ENCODE measurements at places on chromosomes 2 and 18. TPM values are rescaled to one million over a fixed set of nuclear protein-coding genes. Genes with fewer than 3 reads are reported as not detected.

DNA sequence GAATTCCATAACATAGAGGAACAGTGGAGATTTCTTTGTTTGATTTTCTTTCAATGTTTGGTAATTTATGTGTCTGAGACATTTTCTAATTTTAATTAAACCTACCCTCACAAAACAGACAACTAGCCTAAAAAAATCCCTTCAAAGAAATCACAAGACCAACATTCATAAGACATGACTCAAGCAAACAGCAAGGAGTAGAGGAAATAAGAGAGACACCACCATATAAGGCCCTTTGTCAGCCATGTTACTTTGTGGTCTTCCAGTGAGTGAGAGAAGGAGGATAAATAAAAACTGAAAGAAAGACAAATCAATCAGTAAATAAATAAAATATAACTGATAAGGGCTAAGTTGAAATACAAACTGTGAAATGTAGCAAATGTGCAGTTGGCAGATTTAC, 830.8 kb upstream of the SLC39A10 start:
- H3K4me1 ChIP-seq = no peaks in the 10 kb centered on the region
- H3K27me3 ChIP-seq = no peaks in the 10 kb centered on the region
- no peak overlapping the region for H3K4me3 ChIP-seq
- DNase-seq = no peak
- no peak overlapping the region for H3K27ac ChIP-seq
- no peaks in the 10 kb centered on the region for H3K36me3 ChIP-seq

- H3K27me3 ChIP-seq = no peaks in the 10 kb centered on the region
- no peak for DNase-seq
- H3K36me3 ChIP-seq = no peaks in the 10 kb centered on the region
- no peak overlapping the region for H3K27ac ChIP-seq
Measured at GRCh38 chr18:58288921-58289797, 245.1 kb downstream of the NEDD4L start.

DNA sequence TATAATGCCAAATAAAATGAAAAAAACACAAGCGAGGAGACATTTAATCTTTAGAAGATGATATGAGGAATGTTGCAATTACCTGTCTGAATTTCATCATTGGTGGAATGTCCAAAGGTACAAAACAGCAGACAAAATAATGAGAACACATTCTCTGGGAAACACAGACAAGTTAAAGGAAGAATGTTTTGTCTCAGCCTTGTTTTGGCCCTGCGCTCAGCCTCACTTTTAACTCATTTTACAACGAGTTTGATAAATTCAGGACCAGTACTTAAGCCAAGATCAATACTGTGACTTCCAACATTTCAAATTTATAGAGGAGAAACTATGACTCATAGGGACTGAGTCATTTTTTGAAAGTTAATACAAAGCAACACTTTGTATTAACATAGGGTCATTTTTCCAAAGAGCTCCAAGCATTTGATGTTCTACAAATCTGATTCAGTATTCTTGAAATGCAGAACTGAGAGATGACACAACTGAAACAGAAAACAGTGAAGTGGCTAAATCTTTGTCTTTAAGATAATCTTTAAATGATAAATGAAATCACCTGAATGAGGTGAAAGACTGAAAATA, 833.2 kb upstream of the CHAC2 start:
- no peaks in the 10 kb centered on the region for H3K27me3 ChIP-seq
- H3K27ac ChIP-seq = no peak overlapping the region
- DNase-seq = no peak

DNA sequence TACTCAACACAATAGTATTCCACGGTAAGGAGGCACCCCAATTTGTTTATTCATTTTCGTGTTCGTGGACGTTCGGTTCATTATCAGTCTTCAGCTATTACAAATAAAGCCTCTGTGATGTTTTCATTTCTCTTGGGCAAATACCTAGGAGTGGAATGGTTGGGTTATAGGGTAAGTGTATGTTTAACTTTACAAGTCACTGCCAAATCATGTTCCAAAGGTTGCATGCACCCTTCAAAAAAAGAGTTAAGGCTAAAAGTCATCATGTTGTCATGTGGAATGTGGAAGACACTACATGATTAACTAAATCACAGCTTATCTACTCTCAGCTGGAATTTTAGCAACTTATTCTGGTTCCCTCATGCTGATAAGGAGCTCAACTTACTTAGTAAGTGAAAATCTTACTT, 15.8 kb downstream of the INO80C start:
- no peaks in the 10 kb centered on the region for H3K36me3 ChIP-seq
- H3K4me1 ChIP-seq = no peaks in the 10 kb centered on the region
- H3K27me3 ChIP-seq = no peaks in the 10 kb centered on the region
- no peak for DNase-seq
- H3K27ac ChIP-seq = no peak overlapping the region
- no peak overlapping the region for H3K4me3 ChIP-seq

GRCh38 chr2:149278161-149278871, 52.1 kb upstream of the LYPD6 start:
- no peak overlapping the region for H3K4me3 ChIP-seq
- DNase-seq = no peak
- H3K36me3 ChIP-seq = no peaks in the 10 kb centered on the region
- no peaks in the 10 kb centered on the region for H3K27me3 ChIP-seq
- no peaks in the 10 kb centered on the region for H3K4me1 ChIP-seq

DNA sequence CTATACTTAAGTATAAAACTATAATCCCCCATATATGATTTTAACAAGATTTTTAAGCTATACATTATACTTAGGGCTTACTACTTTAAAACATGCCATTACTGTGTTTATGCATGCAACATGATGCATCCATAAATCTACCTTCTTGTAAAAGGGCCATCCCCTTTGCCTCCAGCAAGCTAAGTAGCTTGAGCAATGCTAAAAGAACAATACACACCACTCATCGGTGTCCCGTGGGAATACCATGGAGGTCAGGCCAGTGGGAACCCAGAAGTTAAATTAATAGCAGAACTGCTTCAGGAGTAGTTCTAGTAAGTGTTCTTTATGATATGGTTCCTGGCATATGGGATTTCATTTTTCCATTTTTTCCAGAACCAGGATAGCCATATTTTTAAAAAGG, 37.8 kb downstream of the SH3RF3 start:
- peaks cover 12% of the 10 kb centered on the region for H3K4me1 ChIP-seq
- no peak for DNase-seq
- no peaks in the 10 kb centered on the region for H3K27me3 ChIP-seq

DNA sequence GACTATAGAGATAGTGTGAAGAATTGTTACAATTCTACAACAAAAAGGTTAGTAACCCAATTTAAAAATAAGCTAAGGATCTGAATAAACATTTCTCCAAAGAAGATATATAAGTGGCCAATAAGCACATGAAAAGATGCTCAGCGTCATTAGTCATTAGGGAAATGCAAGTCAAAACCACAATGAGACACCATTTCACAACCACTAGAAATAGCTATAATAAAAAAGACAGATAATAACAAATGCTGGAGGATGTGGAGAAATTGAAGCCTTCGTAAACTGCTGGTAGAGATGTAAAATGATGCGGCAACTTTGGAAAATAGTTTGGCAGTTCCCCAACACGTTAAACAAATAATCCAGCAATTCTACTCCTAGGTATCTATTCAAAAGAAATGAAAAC, 366.5 kb upstream of the POU3F3 start:
- H3K27ac ChIP-seq = no peak overlapping the region
- H3K4me3 ChIP-seq = no peak overlapping the region
- DNase-seq = no peak
- no peaks in the 10 kb centered on the region for H3K27me3 ChIP-seq
- H3K36me3 ChIP-seq = no peaks in the 10 kb centered on the region

DNA sequence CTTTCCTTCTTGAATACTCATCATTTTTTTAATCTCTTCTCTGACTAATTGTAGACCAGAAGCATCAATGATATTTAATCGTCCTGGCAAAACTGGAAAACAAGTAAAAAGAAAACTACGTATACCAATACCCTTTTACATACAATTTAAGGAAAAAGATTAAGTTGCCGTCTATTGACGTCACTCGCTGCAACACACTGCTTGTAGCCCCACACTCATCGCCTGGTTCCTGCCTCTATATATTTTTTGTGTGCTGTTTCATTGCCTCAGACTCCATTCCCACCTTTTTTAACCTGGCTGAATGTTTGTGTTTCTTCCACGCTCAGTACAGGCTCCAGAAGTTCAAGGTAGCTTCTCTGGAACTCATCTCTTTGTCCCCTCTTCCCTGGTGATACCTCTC, 536.2 kb downstream of the METTL4 start:
- no peaks in the 10 kb centered on the region for H3K4me1 ChIP-seq
- DNase-seq = no peak
- H3K36me3 ChIP-seq = no peaks in the 10 kb centered on the region
- no peak overlapping the region for H3K27ac ChIP-seq
- no peak overlapping the region for H3K4me3 ChIP-seq

GRCh38 chr18:67672716-67673115, 156.2 kb upstream of the DSEL start:
- DNase-seq = no peak
- no peak overlapping the region for H3K27ac ChIP-seq
- H3K4me3 ChIP-seq = no peak overlapping the region
- H3K36me3 ChIP-seq = no peaks in the 10 kb centered on the region

- H3K4me1 ChIP-seq = no peaks in the 10 kb centered on the region
- H3K27me3 ChIP-seq = no peaks in the 10 kb centered on the region
Measured at GRCh38 chr18:56248610-56249235, 389.7 kb downstream of the TXNL1 start.

DNA sequence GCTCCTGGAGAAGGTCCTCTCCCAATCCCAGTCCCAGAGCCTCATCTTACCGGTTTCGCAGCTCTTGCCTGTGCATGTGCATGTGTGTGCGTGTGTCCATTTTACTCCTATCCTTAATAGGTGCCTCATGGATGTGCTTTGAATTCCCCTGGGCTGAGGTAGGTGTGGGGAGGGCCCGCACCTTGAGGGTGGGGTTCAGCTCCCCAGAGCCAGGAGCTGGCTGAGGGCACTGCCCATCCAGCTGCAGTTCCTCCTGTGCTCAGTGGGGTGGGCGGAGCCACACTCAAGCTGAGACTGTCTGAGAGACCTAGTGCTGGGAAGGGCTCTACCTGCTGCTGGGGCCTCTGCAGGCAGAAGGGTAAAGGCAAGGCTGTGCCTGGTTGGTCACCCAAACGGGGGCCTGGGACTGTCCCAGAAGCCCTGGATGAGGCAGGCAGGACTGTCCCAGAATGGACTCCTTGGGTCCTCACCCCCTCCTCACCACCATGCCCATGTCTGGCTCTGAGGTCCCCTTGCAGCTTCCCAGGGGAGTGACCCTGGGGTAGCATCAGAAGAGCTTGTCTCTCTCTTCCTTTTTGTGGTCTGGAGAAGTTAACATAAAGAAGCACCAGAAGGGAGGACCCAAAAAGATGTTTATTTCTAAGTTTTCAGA, 8.9 kb downstream of the GDF7 start:
- peaks cover 5% of the 10 kb centered on the region for H3K27me3 ChIP-seq
- no peak for DNase-seq
- no peaks in the 10 kb centered on the region for H3K36me3 ChIP-seq

DNA sequence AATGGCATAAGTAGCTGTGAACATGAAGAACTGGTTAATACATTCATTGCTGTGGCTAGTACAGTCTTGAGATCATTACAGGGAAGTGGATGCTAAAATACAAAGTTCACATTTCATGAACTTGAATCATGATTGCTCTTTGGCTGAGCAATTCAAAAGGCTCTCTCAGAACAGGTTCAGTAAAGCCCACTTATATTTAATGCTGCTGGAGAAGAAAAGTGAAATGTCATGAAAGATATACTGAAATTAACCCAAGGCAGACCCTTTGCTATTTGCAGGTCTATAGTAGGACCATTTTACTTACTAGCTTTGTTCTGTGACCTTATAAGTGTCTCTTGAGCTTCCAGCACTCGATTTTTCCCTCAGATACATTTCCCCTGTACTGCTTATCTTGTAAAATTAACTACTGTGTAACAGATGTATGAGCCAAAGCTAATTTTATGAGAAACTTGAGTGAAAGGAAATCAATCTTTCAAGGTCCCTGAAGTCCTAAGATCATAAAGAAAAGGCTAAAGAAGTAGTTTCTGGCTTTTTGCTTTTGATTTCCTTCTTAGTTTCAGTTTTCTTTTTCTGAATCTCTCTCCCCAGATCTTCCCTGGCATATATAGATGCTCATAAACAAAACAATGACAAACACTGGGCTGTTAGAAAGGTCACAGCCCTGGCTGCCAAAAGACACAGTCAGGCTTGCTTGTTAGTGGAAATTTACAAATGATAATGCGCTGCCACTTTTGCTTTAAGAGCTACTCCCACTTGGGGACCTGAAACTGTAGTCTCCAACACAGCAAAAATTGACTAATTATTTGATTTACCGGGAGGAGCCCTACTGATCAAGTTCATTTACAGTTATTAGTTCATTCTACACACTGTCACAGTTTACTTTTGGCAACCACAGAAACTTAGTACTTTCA, 132.7 kb upstream of the XPO1 start:
- peak overlapping the region; percentile 35 for H3K27ac ChIP-seq
- DNase-seq = no peak
- H3K4me3 ChIP-seq = peak overlapping the region; percentile 31
- no peaks in the 10 kb centered on the region for H3K27me3 ChIP-seq
- H3K36me3 ChIP-seq = no peaks in the 10 kb centered on the region
- peaks cover 7% of the 10 kb centered on the region for H3K4me1 ChIP-seq

GRCh38 chr2:133418671-133419070, 149.6 kb downstream of the NCKAP5 start:
- peaks cover 5% of the 10 kb centered on the region for H3K4me1 ChIP-seq
- no peak overlapping the region for H3K4me3 ChIP-seq
- no peaks in the 10 kb centered on the region for H3K27me3 ChIP-seq
- no peak for DNase-seq
- H3K36me3 ChIP-seq = no peaks in the 10 kb centered on the region

DNA sequence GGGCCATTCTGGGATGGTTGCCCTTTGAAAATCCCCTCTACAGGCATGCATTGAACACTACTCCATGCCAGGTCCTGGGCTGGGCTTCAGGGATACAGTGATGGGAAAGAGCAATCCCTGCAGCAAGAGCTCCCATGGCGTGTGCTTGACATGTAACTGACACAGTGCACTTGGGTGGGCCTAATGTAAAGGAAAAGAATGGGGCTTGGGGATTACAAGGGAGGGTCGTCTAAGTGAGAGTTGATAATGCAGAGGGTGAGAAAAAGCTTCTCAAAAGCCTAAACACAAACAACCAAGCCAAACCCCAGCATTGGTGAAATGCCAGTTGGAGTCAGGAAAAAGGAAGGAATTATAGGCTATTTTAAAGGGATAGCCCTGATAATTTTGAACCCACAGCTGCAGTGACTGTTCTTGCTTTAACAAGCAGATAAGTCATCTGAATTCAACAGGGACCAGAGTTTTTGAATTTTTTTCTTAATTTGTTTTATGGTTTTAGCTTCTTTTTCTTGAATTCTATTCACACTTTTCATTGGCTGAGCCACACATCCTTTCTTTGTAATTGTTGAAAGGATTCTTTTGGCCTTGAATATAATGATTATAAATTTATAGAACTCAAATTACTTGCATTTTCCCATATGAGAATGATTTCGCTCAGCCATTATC, 308.7 kb downstream of the LPIN1 start:
- peaks cover 2% of the 10 kb centered on the region for H3K4me1 ChIP-seq
- H3K4me3 ChIP-seq = no peak overlapping the region
- H3K27ac ChIP-seq = no peak overlapping the region
- DNase-seq = no peak
- H3K36me3 ChIP-seq = no peaks in the 10 kb centered on the region

The AGXT gene
- not detected for total RNA-seq

The DSC1 gene
- not detected for total RNA-seq

The CCDC68 gene
- total RNA-seq = 8.9 TPM

The ARHGAP28 gene
- total RNA-seq = 20.8 TPM

The L3MBTL4 gene
- total RNA-seq = 79.1 TPM

The CTNNA2 gene
- 0.33 TPM for total RNA-seq

All from ovary (tissue), 10 donors.